Muscle of leg (tissue), 16 donors: ENCODE measurements at places on chromosomes 12 and 14. TPM values are rescaled to one million over a fixed set of nuclear protein-coding genes. Genes with fewer than 3 reads are reported as not detected.

STAC3 gene
- 499 TPM for polyA plus RNA-seq

- H3K27me3 ChIP-seq = no peaks in the 10 kb centered on the region
- no peaks in the 10 kb centered on the region for H3K36me3 ChIP-seq
- H3K4me1 ChIP-seq = no peaks in the 10 kb centered on the region
- no peak overlapping the region for H3K27ac ChIP-seq
- no peak for DNase-seq
These were observed 1.4 kb upstream of the KLRC1 start for GRCh38 chr12:10454531-10454930.

DNA sequence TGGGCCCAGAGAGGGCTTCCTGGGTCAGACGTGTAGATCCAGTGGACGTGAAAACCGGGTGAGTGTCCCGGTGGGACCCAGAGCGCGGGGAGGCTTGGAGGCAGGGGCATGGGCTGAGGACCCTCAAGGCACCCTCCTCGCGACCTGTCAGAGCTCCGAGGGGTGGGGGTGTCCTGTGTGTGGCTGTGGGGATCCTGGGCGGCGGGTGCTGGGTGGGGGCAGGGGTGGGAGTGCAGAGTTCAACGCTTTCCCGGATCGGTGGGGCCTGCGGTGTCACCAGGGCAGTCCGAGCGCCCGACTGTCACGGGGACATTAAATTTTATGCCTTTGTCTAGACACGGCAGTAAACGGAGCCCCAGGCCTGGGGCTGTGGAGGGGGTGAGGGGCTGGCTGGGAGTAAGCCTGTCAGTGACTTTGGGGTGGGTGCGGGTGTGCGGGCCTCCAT is 1.0 kb downstream of the TMEM121 start:
- peak overlapping the region; percentile 55 for H3K4me3 ChIP-seq
- peaks cover 28% of the 10 kb centered on the region for H3K4me1 ChIP-seq
- H3K36me3 ChIP-seq = no peaks in the 10 kb centered on the region
- H3K27ac ChIP-seq = no peak overlapping the region

KRT5 gene
- polyA plus RNA-seq = 2.8 TPM

- no peak overlapping the region for H3K27ac ChIP-seq
- H3K27me3 ChIP-seq = peaks cover 15% of the 10 kb centered on the region
- H3K4me1 ChIP-seq = peaks cover 49% of the 10 kb centered on the region
- no peaks in the 10 kb centered on the region for H3K36me3 ChIP-seq
- DNase-seq = peak; percentile 10
These were observed 5.5 kb upstream of the GPR132 start for GRCh38 chr14:105070760-105071137.
